ENCODE measurements at places on chromosomes 16 and 17. TPM values are rescaled to one million over a fixed set of nuclear protein-coding genes. Genes with fewer than 3 reads are reported as not detected.

FOXC2 gene
- 5.5 TPM for total RNA-seq

CD300A gene
- not detected for total RNA-seq

ADGRG3 gene
- not detected for total RNA-seq

CTRB1 gene
- not detected for total RNA-seq

SPG7 gene
- 145 TPM for total RNA-seq

Measured in bronchus fibroblast of lung (primary cell).